MM.1S (cell line): ENCODE measurements at places on chromosomes 2 and 18.

GRCh38 chr2:142041996-142042395 lies 88.8 kb downstream of the LRP1B start:
- DNase-seq = no peak

DNA sequence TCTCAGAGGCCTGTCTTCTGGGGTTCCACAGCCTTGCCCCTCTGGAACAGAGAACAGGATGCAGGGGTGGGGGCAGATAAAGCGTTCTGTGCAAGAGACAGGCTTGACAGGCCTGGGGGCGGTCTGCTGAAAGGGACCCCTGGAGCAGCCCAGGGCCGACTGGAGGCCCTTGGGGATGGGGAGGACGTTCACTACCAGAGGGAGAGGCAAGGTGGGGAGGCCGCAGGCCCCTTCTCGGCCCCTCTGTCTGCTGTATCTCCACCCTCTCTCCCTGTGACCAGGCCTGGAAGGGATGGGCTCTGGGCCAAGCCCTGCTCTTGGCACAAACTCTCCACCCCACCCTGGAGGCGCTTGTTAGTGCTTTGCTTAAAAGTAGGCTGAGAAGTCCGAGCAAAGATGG lies 27.3 kb upstream of the INHBB start:
- no peak for DNase-seq

GRCh38 chr2:165681841-165682240 lies 112.2 kb downstream of the GALNT3 start:
- DNase-seq = no peak

DNA sequence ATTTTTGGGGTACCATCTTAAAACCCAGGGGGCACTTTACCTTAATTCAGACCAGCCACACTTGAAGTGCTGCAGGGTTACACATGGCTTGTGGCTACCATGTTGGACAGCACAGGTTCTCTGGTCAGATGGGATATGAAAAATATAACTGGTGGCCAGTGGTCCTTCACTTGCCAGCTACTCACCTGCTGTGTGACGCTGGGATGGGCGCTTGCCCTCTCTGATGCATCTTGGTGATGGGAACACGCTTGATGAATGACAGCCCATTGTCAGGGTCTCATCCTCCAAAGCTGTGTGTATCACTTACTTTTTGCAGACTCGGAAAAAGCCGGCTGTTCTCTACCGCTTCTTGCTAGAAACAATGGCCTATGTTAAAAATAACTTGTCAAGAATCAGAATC lies 22.5 kb downstream of the HJURP start:
- no peak for DNase-seq

DNA sequence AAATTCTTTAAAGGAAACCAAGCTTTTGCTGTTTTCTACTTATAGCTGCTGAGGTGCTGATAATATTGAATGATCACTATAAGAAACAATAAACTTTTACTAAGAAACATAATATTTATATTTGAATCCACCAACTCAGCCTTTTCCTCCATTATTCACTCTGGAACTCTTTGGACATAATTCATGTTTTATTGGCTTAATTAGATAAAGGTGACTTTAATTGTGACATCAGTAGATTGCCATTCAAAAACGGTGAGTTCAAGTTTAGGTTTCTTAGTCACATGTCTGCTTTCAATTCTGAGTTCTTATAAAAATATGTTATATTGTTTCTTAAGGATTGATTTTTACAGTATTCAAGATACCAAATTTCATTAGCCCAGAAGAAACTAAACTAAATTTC lies 24.0 kb downstream of the CCDC85A start:
- DNase-seq = no peak

- DNase-seq = no peak
These were observed 223.5 kb downstream of the PIK3C3 start for GRCh38 chr18:42178376-42179080.

DNA sequence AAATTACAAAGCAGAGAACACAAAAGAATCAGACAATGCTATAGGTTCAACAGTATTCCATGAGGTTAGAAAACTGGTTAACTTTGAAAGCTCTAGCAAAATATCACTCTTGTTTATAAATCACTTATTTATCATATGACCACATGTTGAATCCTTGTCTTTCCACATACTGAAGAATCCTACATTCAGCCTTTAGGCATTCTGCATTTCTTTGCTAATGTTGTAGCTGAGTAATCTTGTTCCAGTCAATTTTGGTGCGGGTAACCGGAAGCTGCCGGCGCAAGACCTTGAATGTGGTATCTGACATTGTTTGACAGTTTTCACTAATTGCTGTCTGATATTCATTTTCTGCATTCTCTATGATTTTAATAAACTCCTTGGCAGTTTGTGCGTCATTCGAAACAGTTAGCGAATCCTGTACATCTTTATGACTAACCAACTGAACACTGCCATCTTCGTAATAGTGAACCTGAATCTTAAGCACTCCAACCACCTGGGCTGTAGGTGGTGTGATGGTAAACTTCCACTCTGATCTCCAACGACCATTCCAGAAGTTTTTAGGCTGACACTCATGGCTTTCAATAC lies 154.1 kb downstream of the BAZ2B start:
- DNase-seq = no peak

GRCh38 chr2:10921525-10921924 lies 9.8 kb downstream of the KCNF1 start:
- no peak for DNase-seq

GRCh38 chr2:205967391-205968075 lies 118.4 kb downstream of the INO80D start:
- no peak for DNase-seq

DNA sequence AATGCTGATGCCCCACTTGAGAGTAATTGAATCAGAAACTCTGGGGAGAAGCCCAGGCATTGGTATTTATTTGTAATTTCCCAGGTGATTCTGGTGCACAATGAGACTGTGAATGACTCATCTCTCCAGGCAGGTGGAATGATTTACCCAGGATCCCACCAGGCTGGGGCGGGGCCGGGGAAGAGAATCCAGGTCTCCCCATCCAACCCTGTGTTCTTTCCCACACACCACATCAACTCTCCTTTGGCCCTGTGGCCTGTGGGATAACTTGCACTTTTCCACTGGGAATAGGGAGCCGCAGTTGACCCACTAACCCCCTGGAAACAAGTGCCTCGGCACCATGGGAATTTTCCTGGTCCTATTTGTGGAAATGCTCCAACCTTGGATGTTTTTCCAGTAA lies 409.8 kb downstream of the ZNF521 start:
- no peak for DNase-seq

DNA sequence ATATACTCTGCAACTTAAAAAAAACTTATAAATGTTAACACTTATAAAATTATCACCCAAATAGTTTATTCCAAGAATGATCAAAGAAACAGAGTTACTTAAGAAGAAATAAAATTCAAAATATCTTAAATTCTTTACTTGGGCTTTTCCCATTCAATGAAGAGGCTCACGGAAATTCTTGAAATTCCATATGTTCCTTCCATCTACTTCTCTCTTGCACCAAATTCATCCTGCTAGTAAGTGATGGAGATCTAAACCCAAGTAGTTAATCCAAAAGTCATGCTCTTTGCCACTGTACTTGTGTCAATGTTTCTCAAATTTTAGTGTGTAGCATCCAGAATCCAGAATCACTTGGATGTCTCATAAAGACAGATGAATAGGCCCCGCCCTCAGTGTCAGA lies 465.9 kb downstream of the TXNL1 start:
- DNase-seq = no peak

DNA sequence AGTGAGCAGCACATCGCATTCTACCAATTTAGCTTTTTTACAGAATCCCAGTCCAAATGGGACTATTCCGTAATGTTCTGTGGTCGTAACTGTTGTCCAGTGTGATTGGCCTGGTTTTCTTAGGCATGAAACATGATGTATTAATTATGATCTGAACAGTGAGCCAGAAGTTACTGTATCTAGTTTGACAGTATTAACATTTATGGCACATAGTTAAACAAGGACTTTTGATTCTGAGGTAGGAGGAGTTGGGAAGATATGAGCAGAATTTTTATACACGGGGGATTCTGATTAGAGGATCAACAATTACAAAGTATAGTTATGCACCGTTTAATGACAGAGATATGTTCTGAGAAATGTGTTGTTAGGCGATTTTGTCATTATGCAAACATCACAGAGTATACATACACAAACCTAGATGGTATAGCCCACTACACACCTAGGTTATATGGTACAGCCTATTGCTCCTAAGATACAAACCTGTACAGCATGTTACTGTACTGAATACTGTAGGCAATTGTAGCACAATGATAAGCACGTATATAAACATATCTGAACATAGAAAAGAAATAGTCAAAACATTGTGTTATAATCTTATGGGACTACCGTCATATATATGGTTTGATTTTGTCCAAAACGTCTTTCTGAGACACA lies 85.0 kb downstream of the DPP10 start:
- no peak for DNase-seq

GRCh38 chr2:130303169-130303568 lies 39.5 kb upstream of the IMP4 start:
- DNase-seq = no peak

DNA sequence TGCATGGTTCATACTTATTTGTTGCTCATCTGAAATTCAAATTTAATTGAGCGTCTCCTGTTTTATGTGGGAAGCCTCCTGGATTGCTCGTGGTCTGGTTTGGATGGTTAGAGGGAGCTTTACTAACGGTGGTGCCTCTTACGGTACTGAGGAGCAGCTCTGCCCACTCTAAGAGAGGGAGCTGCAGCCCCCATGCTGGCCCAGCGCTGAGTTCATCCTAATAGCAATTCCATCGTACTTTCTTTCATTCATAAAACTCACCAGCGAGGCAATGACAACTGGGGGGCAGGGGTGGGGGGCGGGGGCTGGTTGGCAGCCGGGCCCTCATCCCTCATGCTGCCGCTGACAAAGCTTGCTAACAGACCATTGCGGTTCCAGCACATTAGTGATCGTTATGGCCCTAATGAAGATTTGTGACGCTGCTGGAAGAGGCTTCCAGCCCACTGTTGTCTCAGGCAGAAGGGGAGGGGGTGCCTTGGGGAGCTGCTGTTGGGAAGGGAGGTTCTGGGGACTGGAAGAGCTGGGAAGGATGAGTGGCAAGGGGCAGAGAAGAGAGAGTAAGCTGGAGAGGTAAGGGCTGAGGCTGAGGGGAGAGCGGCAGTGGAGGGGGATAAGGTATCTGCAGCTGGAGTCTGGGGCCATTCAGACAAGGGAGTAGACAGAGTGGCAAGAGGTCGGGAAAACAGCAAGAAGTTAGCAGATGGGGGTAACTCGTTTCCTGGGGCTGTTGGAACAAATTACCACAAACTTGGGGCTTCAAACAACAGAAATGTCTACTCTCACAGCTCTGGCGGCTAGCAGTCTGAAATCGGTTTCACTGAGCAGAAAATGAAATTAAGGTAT lies 238.1 kb downstream of the LPIN1 start:
- DNase-seq = no peak

DNA sequence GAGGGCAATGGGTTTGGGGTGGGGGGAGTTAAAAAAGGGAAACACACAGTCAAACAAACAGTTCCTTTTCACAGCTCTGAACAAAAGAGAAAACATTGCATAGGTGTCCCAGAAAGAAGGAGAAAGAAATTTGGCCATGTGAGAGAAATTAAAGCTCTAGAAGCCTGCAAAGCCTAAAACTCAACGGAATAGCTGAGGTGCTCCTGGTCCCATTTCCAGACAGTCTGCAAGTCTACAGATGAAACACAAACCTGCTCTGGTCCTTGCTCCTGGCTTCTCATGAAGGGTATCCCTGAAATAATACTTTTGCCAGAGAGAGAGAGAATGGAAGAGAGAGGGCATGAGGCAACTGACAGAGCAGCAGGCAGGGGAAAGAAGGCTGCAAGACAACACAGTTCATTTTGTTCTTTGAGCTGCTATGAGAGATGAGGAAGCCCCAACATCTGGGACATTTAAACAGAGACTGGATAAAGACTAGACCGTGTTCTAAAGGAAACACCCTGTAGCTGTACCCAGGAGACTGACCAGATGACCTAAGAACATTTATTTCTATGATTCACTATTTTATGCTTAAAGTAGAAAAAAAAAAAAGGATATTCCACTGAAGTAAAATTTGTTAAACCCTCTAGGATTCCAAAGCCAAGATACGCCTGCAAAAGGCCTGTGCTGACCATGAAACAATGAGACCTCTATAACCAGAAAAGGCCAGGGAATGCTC lies 57.3 kb upstream of the CYP26B1 start:
- DNase-seq = no peak

GRCh38 chr18:37532917-37533316 lies 32.7 kb downstream of the CELF4 start:
- DNase-seq = no peak

GRCh38 chr2:134692499-134692898 lies 26.3 kb downstream of the TMEM163 start:
- DNase-seq = no peak

GRCh38 chr2:159925975-159926374 lies 128.0 kb upstream of the CD302 start:
- DNase-seq = no peak

- no peak for DNase-seq
These were observed 72.2 kb downstream of the EMILIN2 start for GRCh38 chr18:2918761-2919550.

DNA sequence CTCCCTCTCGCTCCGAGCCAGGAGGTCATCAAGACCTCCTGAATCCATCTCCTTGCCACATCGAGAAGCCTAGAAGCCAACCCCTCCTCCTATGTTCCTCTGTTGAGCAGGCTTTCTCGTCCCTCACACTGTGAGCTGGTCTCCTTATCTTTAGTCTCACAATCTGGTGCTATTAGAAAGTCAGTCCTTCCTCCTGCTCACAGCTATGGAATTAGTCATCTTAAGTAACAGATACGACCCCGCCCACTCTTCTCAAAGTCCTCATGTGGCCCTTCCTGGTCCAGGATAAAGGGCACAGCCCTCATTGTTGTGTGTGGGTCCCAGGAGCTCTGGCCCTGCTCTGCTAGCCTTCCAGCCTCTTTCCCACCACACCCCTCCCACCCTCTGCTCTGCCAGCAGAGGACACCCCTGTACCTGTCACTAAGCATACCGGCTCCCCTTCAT lies 41.4 kb upstream of the TRIB2 start:
- DNase-seq = no peak

- DNase-seq = no peak
These were observed 61.7 kb downstream of the STK39 start for GRCh38 chr2:168185583-168186274.

DNA sequence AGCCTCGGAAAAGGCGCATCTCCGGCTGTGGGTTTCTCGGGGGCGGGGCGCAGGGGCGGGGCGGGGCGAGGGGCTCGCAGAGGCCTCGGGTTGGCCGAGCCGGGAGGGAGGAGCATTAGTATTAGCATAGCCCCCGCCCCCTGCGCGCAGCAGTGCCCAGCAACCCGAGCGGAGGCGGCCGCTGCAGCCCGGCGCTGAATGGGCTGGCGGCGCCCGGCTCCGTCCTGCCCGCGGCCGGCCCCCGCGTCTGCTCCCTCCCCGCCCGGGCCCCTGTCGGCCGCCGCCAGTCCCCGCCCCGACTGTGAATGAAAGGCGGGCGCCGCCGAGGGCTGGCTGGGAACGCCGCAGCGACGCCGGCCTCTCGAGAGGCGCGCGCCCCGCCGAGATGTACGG lies at the start of gene EFR3B:
Gene EFR3B (plus strand): TSS at position 149 of the 393 bp plus-strand sequence. CDS start 237 bp downstream, at position 386.
- peak; percentile 94 for DNase-seq

GRCh38 chr2:151197184-151198108 lies 64.2 kb downstream of the RBM43 start:
- no peak for DNase-seq

GRCh38 chr2:1582891-1583341 lies 161.4 kb downstream of the PXDN start:
- DNase-seq = no peak

- no peak for DNase-seq
These were observed 33.1 kb downstream of the SEC11C start for GRCh38 chr18:59172664-59173249.

GRCh38 chr18:58769321-58769720 lies 95.4 kb upstream of the ZNF532 start:
- DNase-seq = no peak
